Astrocyte (in vitro differentiated cells and primary cell): ENCODE measurements at places on chromosomes 3 and 15. TPM values are rescaled to one million over a fixed set of nuclear protein-coding genes. Genes with fewer than 3 reads are reported as not detected.

The SERINC4 gene
- total RNA-seq, result 0.30 TPM in 1 of 2 replicates, not detected in the other

The ACP3 gene
- not detected in 2 replicates for total RNA-seq

DNA sequence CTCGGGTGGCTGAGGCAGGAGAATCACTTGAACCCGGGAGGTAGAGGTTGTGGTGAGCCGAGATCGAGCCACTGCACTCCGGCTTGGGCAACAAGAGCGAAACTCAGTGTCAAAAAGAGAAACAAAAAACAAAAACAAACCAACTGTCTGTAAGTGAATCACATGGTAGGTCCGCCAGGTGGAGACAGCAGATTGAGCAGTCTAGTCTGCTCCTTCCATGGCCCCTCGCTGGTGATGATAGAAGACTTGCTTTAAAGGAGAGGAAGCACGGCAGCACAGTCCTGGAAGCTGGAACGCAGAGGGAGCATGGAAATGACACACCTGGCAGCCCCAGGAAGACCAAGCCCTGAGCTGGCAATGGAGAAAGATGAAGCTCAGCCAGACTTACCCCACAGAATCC is 31.4 kb upstream of the MGLL start:
- no peaks in the 10 kb centered on the region for H3K4me1 ChIP-seq
- no peak overlapping the region for H3K4me3 ChIP-seq
- no peak overlapping the region for H3K27ac ChIP-seq

DNA sequence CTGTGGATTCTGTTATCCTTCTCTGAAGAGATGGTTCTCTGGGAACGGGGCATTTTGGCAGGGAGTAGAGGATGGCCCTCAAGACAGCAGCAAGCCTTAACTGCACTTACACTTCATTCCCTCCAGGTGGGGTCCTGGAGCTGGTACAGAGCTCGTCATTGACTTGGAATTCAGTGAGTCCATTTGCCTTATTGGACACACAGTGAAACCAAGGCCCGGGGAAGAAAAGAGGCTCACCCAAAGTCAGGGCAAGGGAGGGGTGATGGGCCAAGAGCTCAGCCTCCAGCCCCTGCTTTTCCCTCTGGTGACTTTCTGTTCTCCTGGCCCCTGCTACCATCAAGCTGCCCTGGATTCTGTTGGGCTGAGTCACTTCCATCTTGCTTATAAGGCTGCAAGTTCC is 125.6 kb downstream of the ETFA start:
- H3K4me3 ChIP-seq, result no peak overlapping the region
- H3K27me3 ChIP-seq, result peaks cover 10% of the 10 kb centered on the region
- H3K4me1 ChIP-seq, result peaks cover 13% of the 10 kb centered on the region
- DNase-seq, result peak; percentile 49
- H3K36me3 ChIP-seq, result no peaks in the 10 kb centered on the region

GRCh38 chr15:89143503-89144162 is 55.4 kb downstream of the ABHD2 start:
- H3K4me1 ChIP-seq, result peaks cover 14% of the 10 kb centered on the region
- H3K27me3 ChIP-seq, result no peaks in the 10 kb centered on the region
- H3K36me3 ChIP-seq, result no peaks in the 10 kb centered on the region
- peak; percentile 86 for DNase-seq
- H3K4me3 ChIP-seq, result no peak overlapping the region
